ENCODE measurements at places on chromosomes 6 and 20.

- DNase-seq: no peak
Measured at GRCh38 chr6:161272635-161273273, 1.1 kb downstream of the AGPAT4 start.

GRCh38 chr6:9233686-9234085 lies 798.3 kb upstream of the SLC35B3 start:
- no peak for DNase-seq

GRCh38 chr6:30818391-30818841 lies 65.9 kb upstream of the DDR1 start:
- DNase-seq: no peak

GRCh38 chr6:90835596-90836212 lies 248.8 kb upstream of the MAP3K7 start:
- no peak for DNase-seq

- DNase-seq: no peak
Measured at GRCh38 chr6:164827537-164827936, 481.9 kb downstream of the C6orf118 start.

DNA sequence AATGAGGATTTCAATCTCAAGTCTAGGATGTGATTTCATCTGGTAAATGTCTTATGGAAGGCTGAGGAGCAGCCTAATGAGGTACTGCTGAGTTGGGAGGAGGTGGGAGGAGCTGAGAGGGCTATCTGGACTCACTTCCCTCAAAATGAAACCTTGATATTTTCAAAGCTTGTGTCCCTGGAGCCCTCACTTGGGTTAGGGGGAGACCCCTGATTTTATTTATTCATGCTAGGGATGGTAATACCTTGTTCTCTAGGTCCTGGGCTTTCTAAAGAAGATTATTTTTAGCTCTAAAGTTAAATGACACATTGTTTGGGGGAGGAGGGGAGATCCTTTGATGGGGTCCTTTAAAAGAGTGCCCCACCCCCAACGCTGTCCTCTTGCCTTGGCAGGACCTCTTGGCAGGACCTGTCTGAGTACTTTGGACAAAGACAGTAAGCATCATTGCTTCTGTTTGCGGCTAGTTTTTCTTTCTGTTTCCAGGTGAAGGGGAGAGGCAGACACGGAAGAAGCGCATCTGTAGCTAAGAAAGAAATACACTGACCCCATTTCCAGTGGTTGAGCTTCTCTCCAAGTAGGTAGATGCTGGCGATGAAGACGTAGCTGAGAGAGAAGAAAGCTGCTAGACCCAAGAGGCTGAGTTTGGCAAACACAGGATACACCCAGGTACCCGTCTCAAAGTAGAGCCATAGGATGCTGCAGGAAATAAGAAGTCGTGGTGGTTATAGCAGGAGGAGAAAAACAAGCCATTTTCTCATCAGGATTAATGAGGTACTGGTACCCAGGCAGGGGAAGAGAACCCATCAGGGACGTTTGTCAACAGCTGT lies 55.6 kb downstream of the ADTRP start:
- DNase-seq: no peak

DNA sequence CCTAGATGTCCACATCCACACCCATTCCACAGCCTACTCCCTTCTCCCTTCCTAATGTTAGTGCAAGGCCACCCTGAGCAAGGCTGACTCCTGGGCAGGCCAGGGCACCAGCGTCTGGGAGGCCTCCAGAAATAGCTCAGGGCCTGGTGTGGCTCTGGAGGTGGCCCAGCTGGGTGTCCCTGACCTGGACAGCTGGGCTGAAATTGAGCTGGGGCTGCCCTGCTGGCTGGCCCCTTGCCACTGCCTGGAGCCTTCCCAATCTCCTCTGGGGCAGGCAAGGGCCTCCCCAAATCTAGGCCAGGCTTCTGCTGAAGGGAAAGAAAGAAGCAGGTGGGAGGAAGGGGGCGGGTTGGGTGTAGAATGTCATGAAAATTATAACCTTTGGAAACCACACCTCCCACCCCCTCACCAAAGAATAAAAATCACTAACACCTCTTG lies 2.1 kb downstream of the FAM110A start:
- no peak for DNase-seq

- DNase-seq: no peak
Measured at GRCh38 chr6:37731888-37732287, 34.2 kb upstream of the MDGA1 start.

- DNase-seq: no peak
Measured at GRCh38 chr6:4957521-4958231, 46.2 kb downstream of the RPP40 start.

GRCh38 chr20:24870881-24871280 lies 78.2 kb upstream of the CST7 start:
- DNase-seq: no peak

DNA sequence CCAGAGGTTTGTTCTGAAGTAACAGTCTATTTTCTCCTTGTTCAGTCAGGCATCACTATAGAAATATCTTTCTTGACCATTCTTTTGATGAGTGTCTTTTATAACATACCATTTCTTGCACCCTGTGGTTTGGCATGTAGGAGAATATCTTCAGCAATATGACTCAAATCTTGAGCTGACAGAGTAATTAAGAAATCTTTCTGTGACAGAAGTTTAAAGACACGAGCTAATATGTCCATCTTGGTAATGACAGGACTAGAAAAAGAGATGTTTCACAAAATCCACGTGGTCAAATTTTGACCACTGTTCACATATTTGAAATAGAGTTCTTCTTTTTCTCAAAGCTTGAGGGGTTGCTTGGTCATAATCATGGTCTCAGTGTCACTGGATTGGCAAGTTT lies 149.9 kb downstream of the MYB start:
- DNase-seq: no peak

GRCh38 chr6:16841241-16841640 lies 80.0 kb upstream of the ATXN1 start:
- DNase-seq: no peak

GRCh38 chr20:40763646-40764295 lies 74.7 kb upstream of the MAFB start:
- DNase-seq: peak; percentile 59

DNA sequence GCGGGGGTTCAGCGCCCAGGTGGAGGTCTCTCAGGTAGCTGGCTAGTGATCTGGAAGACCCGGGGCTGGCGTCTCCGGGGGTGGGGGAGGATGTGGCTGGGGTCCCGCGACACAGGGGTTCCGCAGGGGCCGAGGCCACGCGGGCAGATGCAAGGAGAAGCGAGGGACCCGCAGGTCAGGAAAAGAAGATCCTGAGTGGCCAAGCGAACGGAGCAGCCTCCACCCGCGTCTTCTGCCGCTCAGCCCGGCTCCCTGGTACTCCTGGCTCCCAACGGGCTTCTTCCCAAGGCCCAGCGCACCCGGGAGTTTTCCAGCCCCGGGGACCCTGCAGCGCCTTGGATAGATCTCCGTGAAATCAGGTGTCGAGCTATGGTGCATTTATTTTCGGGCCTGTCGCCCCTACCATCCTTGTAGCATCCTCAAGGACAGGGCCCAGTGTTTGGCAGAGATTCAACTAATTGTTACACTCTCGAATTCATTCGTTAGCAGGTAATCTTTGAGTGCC lies 682 bp upstream of the CHD6 start:
- no peak for DNase-seq

DNA sequence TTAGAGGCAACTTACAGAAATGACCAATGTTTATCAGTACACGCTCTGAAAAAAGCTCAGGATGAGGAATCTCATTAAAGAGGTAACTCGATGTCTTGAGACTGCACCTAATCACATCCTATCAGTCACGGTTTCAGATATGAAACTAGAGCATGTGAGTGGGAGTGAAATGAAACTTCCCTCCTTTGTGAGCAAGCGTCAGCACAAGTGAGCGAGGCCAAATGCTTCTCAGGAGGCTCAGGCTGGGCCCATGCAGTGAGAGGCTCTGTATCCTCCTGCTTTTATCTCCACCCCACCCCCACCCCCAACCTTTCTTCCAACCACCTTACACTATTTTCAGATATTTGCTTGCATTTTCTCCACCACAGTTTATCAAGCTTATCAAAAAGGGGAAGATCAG lies 140.8 kb upstream of the RIMS1 start:
- DNase-seq: no peak
